Karpas-422 (cell line): ENCODE measurements at places on chromosomes 2 and 18. TPM values are rescaled to one million over a fixed set of nuclear protein-coding genes. Genes with fewer than 3 reads are reported as not detected.

DNA sequence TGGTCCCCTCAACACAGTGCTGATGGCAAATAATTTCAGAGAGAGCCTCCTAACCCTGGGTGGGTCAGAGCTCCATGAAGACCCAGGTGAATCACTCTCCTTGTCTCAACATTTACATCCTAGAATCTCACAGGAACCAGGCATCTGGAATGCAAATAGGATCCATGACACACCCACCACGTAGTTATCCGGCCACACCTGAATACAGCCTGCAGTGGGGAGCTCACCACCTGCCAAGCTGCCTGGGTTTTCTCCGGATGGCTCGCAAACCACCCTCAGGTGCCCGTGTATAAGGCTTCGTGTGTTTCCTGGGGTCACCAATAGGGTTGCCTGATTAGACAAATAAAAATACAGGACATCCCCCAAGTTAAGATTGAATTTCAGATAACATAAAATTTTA, 9.9 kb downstream of the CHST10 start:
- no peaks in the 10 kb centered on the region for H3K27me3 ChIP-seq
- no peaks in the 10 kb centered on the region; the same call in 1 of the 2 replicates for H3K36me3 ChIP-seq

The OSBPL6 gene
- total RNA-seq: 0.11 and 0.30 TPM in 2 replicates

The TRMT61B gene
- 14.8 and 23.1 TPM in 2 replicates for total RNA-seq

DNA sequence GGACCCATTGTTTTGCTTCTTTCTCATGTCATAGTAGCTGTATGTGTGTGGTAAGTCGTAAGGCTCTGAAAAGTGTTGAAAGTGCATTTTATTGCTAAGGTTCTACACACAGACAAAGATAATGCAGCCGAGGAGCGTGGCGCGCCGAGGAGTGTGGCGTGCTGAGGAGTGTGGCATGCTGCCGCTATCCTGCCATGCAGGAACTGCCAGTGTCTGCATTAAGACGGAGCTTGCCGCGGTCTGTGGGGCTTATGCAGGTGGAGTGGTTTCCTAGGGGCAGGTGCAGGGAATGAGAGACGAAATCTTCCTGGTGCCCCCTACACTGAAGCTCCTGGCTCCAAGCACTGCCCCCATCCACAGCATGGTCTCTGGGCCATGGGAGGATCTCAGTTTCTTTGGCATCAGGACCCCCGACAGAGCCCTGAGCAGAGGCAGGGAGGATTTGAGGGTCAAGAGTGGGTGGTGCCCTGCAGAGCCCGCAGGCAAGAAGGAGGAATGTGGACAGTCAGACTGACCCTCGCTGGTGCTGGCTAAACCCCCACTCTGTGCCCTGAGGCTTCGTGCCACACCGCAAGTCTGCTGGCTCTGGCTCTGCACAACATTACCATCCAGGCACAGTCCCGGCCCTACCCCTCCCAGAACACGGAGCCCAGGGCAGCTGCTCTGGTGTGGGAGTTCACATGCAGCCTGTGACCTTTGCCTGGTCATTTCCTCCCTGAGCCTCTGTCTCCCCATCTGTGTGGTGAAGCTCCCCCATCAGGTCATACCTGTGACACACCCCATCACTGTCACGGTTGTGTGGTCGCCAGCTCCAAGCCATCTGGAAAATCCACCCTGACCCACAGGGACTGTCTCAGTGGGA, 3.2 kb downstream of the SNED1 start:
- no peaks in the 10 kb centered on the region for H3K27me3 ChIP-seq
- no peaks in the 10 kb centered on the region for H3K36me3 ChIP-seq
- H3K27ac ChIP-seq: no peak overlapping the region
- no peak overlapping the region for H3K4me3 ChIP-seq
- no peak for DNase-seq

The SATB2 gene
- total RNA-seq: 1.7 and 5.7 TPM in 2 replicates
